Fibroblast of skin of right biceps (primary cell): ENCODE measurements at places on chromosomes 7 and 10.
A peak's percentile ranks its signal among the peaks of the same experiment; 100 is the strongest.

DNA sequence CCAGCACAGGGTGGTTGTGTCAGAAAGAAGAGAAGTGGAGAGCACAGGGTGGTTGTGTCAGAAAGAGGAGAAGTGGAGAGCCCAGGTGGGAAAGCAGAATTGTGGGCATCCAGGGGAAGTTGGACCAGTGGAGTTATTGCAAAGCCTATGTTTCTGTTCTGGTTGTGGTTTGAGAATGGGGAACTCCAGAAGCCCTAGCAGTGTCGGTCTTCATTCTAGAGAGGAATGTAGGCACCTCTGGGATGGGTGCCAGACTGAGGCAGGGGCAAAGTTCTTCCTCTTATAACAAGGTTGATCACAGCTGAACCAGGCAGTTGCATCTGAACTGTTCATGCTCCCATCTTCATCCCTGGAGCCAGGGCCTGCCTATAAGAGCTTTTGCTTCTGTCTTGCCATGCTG is 954 bp downstream of the FSCN3 start:
- no peak for DNase-seq

GRCh38 chr7:50652400-50653125 is 87.4 kb upstream of the DDC start:
- no peak for DNase-seq

DNA sequence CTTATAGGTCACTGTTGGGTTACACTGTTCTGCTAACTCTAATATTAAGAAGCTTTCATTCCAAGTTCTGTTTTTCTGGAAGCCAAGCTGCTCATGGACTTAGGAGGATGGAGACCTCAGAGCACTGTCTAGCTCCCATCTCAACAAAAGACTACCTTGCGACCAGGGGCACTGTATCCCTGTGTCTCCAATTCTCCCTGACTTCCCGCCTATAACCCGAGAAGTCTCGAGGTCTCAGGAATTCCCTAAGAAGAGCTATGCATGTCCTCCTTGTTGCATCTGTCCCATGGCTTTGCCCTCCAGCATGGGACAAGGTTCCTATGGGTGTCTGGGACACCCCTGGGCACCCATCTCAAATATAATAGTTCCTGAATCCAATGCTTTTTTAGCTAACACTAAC is 31.2 kb downstream of the BTBD16 start:
- DNase-seq = no peak

GRCh38 chr7:45580053-45580872 is 6.1 kb downstream of the ADCY1 start:
- no peak for DNase-seq

GRCh38 chr10:132418527-132419416 is 21.8 kb downstream of the PWWP2B start:
- DNase-seq = no peak

DNA sequence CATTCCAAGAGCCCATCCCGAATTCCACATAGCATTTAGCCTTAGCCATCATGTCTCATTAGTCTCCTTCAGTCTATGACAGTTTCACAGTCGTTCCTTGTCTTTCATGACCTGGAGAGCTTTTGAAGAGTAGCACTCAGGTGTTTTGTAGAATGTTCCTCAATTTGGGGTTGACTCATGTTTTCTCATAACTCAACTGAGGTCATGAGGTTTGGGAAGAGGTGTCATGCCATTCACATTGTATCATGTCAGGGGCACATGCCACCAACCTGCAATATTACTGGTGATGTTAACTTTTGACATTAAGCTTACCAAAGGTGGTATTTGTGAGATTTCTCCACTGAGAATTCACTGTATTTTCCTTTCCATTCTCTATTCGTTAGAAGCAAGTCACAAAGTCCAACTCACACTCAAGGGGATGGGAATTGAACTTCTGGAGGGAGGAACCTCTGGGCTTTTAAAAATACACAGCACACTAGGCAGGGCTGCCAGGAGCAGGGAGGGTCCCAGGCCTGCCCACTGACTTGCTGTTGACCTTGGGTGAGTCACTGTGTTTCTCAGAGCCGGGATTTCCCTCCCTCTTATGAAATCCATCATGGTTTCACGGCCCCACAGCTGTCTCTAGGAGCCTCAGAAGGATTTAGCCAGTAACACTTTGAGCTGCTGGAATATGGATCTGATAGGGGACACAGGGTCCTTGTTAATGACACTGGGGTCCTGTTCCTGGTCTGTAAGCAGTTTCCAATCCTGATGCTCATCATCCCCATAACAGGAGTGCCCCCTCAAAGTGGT is 74.4 kb upstream of the TCF7L2 start:
- DNase-seq = peak; percentile 60

GRCh38 chr7:64277630-64278029 is 36.1 kb upstream of the ZNF736 start:
- no peak for DNase-seq

GRCh38 chr10:85917601-85918000 is 449.0 kb downstream of the GRID1 start:
- DNase-seq = no peak

- no peak for DNase-seq
These were observed 65.8 kb upstream of the ANTXRL start for GRCh38 chr10:46220872-46221538.

GRCh38 chr7:140267381-140268226 is 90.8 kb upstream of the KDM7A start:
- no peak for DNase-seq

DNA sequence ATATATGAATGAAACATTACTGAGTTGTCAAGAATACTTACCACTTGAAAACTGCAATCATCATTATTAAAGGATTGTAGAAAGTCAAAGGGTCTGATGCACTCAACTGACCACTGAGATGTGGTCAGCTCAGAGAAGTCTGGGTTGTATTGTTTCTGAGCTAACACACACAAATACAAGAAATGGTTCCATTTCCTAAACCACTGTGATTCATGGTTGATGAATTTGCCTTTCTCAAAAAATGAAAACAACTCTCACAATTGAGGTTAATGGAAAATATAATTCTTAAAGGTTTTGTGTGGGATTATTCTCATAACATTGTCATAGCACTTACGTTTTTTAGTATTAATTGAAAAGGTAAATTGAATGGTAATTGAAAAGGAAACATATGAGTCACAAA is 45.6 kb upstream of the TAS2R16 start:
- DNase-seq = no peak

DNA sequence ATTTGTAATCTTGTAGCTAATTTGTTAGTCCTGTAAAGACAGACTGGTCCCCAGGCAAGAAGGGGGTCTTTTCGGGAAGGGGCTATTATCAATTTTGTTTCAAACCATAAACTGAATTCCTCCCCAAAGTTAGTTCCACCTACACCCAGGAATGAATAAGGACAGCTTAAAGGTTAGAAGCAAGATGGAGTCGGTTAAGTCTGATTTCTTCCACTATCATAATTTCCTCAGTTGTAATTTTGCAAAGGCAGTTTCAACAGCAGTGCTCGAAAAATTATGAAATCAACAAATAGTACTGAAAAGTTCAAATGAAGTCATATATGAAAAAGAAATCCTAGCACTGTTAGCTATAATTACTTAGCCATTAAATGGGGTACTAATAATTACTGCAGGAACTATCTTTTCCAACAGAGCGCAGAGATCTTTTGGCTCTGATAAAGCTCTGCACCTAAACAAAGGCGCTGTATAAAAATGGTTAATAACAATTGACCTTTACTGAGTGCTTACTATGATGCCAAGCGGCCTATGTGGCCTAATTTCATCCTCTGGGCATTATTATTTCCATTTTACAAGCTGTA is 756 bp upstream of the SEC24C start:
- no peak for DNase-seq

GRCh38 chr7:116423499-116423898 is 76.0 kb upstream of the CAV2 start:
- no peak for DNase-seq

- peak; percentile 10 for DNase-seq
These were observed 255.7 kb upstream of the DGKB start for GRCh38 chr7:15158141-15158810.

DNA sequence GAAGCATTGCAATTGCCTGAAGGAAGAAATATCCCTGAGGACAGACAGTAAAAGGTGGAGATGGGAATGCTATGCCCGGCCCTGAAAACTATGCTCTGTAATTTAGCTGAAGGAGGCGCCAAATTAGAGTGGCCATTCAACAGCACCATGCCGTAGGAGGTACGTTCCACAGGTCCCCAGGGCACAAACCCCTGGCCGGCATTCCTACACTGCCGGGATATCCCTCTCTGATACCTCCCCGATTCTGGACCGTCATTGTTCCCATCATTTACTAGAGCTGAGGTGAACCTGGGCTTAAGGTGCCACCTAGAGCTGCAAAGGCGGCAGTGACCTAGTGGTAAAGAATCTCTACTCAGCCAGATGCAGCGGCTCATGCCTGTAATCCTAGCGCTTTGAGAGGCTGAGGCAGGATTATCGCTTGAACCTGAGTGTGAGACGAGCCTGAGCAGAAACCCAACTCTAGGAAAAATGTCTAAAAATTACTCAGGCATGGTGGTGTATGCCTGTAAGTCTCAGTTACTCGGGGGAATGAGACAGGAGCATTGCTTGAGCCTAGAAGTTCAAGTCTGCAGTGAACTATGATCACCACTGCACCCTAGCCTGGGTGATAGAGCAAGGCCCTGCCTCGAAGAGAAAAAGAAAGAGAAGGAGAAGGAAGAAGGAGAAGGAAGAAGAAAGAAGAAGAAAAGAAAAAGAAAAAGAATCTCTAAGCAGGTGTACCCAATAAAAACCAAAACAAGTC is 53.0 kb upstream of the TNKS2 start:
- DNase-seq = peak; percentile 22

DNA sequence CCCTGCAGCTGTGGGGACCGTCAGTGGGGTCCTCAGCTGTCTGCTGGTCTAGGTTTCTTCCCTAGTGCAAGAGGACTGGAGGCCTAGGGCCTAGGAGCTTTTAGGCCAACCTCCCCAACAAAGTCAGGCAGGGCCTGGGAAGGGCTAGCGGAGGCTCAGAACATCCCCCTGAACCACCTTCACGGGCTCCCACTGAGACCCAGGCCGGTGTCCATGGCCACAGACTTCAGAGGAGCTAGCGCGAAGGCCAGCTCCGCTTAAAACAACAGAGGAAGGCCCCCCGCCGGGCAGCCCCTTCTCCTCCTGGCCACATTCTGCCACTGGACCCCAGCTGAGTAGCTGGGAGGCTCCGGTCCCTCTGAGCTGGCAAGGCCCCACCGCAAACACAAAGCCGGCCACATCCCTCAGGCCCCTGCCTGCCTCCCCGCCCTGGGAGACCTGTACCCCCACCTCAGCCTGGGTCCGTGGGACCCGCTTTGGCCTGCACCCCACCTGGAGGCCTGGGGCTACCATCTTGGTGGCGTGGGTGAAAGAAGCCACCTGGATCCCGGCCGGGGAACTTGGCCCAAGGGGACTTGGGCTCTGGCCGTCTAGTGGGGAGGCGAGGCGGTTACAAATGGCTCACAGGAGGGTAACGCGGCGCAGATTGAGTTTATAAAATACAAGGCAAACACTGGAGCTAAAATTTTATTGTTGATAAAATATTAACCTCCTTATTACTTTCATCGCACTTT is 5.4 kb upstream of the UNCX start:
- DNase-seq = no peak

DNA sequence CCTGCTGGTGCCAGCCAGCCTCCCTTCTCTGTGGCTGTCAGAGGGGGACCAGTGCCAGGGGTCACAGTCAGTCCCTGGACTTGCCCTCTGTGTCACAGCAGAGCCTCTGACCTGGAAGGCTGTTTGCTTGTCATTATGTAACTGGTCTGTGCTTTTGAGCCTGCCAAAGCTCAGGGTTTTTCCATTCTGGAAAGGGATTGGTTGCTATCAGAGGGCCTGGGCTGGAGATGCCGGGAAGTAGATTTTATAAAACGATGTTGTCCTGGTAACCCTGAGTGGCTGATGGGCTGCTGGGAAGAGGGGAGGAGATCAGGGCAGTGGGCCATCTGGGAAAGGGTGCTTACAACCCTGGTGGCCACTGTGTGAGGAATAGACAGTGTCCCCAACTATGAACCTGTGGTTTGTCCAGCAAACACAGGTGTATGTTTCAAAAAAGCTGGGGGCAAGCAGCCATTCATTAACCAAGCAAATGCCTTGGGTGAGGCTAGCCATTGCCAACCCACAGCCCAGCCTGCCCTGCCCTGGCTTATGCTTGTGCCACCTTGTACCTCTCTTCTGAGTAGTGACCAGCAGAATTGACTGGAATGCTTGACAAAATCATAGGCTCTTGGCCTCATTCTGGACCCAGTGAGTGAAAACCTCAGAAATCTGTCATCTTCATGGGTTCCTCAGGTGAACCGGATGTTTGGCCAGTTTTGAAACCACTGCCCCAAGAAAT is 21.6 kb downstream of the SFTPD start:
- DNase-seq = no peak
